Activated B cell treated with CpG ODN at 0.5 μM for 24 hours (primary cell): ENCODE measurements at places on chromosomes 3 and 15. TPM values are rescaled to one million over a fixed set of nuclear protein-coding genes. Genes with fewer than 3 reads are reported as not detected.

The COL7A1 gene
- 0.98 and 1.5 TPM in 2 replicates for total RNA-seq

The BRK1 gene
- total RNA-seq: 123 and 141 TPM in 2 replicates

DNA sequence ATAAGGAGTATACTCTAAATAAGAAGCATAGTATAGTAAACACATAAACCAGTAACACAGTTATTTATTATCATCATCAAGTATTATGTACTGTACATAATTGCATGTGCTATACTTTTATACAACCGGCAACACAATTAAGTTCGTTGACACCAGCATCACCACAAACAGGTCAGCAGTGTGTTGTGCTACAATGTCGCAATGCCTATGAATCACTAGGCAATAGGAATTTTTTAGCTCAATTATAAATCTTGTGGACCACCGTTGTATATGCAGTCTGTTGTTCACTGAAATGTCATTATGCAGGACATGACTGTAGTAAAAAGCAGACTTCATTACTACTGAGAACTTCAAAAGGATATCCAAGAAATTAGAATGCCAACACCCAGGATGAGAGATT, 177.0 kb downstream of the PDCD6IP start:
- H3K4me3 ChIP-seq: no peak overlapping the region
- no peak overlapping the region for H3K27ac ChIP-seq

- peaks cover under 1% of the 10 kb centered on the region for H3K27me3 ChIP-seq
- peaks cover under 1% of the 10 kb centered on the region for H3K36me3 ChIP-seq
- no peak overlapping the region for H3K4me3 ChIP-seq
- DNase-seq: no peak
Measured at GRCh38 chr15:57609805-57610529, 18.3 kb downstream of the MYZAP start.

- H3K4me1 ChIP-seq: peaks cover 15% of the 10 kb centered on the region
- no peaks in the 10 kb centered on the region for H3K36me3 ChIP-seq
- peak overlapping the region; percentile 69 for H3K4me3 ChIP-seq
- no peak for DNase-seq
- H3K27me3 ChIP-seq: peaks cover 47% of the 10 kb centered on the region
Measured at GRCh38 chr3:13281507-13282357, 138.4 kb downstream of the NUP210 start.
